ENCODE measurements at places on chromosomes 6 and 20.

DNA sequence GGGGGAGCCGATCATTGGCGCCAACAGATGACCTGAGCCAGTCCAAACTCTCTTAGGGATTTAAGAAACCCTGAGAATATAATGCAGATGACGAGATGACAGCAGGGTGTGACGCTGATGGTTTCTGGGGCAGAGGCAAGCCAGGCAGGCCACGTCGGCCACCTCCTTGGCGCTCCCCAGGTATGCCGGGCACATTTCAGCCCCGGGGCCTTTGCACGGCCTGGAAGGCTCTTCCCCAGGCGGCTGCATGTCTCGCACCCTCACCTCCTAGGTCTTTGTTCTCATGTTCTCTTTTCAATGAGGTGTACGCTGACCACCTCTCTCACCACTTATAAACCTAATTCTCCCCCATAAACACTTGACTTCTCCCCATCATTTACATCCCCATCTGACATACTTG lies 64.9 kb downstream of the RBM38 start:
- no peak for DNase-seq

GRCh38 chr20:4451487-4452081 lies 270.1 kb upstream of the PRND start:
- DNase-seq, result no peak

GRCh38 chr20:45732199-45732598 lies 10.1 kb downstream of the SPINT4 start:
- DNase-seq, result no peak

DNA sequence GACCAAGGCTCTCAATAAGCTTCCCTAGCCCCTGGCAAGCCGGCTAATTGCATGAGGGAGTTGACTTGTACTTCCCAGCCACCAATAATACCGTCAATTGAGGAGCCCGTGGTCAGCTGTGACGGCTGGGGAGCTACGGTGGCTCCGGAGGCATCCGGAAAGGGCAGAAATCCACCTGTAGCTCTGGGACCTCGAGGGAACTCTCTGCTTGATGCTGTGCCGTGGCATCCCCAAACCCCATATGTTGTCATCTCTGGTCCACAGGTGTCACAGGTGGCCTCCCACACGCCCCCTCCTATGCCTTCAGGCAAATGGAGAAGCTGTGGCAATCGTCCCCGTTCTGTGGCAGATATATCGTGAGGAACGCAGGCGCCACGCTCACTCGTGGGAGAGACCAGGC lies 5.5 kb upstream of the KCNQ2 start:
- DNase-seq, result no peak

DNA sequence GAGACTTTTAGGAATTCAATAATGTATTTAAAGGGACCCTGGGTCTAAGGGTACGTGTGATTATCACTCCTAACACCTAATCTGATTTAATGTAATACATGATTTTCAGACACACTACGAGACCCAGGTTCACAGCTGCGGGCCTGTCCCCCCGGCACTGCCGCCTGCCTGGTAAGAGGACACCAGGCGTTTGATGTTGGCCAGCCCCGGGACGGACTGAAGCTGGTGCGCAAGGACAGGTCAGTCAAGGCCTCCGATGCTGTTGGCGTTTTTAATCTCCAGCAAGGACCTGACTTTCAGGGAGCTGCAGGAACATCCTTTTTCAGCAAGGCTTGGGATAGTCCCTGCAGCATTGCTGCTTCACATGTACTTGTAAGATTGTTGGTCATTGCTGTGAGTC lies 58.2 kb downstream of the IGF2R start:
- no peak for DNase-seq

GRCh38 chr6:165458134-165458533 lies 148.7 kb upstream of the C6orf118 start:
- DNase-seq, result no peak

DNA sequence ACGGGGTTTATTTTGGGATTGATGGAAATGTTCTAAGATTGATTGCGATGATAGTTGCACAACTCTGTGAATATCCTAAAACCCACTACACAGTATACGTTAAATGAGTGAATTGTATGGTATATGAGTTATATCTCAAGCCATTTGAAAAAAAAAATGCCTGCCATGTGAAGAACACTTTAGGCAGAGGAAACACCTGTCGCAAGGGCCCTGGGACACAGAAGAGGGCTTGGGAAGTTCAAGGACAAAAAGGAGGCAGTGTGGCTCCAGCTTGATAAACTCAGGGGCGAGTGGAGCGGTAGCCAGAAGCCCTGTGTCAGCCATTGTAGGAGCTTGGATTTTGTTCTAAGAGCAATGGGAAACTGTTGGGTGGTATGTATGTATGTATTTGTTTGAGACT lies 37.0 kb downstream of the CEP250 start:
- DNase-seq, result no peak

DNA sequence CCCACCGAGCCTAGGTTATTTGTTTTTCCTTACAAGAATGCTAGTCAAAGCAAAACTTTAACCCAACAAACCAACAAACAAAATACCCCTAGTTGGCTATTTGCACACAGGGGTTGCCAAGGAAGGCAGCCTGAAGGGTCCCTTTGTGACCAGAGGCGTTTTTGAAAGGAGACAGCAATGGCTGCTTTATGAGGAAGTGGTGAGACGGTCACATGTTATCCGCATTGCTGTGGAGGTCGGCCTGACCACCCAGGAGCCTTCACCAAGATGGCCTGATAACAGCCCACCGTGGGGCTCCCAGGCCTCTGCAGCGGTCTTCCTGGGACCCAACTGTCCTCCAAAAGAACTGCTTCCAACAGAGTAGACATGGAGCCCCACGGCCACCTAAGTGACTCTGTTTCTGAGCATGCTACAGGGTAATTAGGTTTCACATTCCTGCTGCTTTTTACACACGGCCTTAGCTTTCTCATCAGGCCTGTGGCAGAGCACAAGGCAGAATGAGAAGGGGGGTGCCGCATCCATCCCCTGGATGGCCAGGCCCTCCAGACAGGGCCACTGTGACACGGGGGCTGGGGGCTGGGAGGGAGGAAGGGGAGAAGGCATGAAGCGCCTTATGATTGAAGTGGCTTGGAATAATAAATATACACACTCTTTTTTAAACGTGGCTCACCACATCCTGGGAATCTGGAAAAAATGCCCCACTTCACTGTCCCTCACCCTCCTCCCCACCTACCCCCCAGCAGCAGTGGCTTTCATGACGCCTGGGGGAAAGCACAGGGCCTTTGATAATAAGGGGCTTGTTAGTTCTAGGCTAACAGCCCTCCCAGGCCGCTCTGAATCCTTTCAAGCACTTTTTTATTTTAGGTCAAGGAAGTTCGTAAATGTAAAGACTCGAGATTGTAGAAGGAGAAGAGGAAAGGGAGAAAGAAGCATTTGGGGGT lies 86.0 kb downstream of the CLIC5 start:
- DNase-seq, result no peak

DNA sequence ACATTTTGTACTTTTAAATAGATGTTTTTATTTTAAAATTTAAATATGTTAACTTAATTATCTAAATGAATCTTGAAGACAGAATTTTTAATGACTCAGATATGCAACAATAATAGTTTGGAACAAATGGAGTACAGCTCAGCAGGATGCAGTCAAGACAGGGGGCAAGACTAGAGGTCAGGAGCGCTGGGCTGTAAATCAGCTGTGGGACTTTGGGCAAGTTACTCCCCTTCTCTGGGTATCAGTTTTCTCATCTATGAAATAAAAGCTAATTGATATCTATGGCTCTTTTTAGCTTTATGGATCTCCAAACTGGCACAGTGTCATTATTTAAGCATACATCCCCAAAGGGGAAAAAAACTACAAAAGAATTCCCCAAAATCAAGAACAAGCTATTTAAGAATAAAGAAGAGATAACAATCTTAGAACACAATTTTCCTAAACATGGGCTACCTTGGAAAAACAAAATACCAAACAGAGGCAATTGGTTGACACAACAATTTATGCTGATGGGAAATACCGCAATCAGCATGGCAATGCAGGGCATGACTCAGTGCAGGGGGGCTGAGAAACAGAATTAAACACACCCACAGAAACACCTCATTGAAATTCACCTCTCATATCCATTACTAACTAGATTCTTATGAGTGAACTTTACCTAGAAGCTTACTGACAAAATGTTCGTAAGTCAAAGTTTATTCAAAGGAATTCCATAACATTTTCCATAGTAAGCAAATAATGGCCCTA lies 188.2 kb downstream of the SIM1 start:
- DNase-seq, result no peak

DNA sequence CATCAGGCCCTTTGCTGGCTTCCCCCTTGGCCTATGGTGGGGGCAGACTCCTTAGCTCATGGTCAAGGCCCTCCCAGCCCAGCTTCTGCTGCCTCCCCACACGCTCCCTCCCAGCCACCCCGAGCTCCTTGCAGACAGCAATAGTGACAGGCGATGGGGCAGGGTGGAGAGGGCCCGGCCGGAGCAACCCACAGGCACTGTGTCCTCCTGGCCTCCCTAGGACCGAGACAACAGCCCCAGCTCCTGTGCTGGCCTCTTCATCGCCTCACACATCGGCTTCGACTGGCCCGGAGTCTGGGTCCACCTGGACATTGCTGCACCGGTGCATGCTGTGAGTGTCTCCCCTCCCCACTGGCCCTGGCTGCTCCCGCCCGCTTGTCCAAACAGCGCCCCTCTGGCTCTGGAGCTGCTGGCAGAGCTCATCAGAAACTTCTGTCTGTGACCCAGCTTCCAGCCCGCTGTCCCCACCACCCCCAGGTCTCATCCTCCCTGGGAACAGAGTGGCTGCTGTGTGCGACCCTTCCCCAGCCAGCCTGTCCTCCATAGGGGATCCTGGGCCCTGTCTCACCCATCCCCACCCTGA lies 21.8 kb downstream of the NPEPL1 start:
- DNase-seq, result peak; percentile 44

- peak; percentile 76 for DNase-seq
Measured at GRCh38 chr6:21596145-21596948, 2.8 kb downstream of the SOX4 start.

GRCh38 chr20:31679357-31680285 lies 41.9 kb downstream of the COX4I2 start:
- no peak for DNase-seq

- no peak for DNase-seq
Measured at GRCh38 chr6:3361312-3362037, 95.4 kb downstream of the SLC22A23 start.

- no peak for DNase-seq
Measured at GRCh38 chr20:62044631-62045030, 21.1 kb downstream of the TAF4 start.

DNA sequence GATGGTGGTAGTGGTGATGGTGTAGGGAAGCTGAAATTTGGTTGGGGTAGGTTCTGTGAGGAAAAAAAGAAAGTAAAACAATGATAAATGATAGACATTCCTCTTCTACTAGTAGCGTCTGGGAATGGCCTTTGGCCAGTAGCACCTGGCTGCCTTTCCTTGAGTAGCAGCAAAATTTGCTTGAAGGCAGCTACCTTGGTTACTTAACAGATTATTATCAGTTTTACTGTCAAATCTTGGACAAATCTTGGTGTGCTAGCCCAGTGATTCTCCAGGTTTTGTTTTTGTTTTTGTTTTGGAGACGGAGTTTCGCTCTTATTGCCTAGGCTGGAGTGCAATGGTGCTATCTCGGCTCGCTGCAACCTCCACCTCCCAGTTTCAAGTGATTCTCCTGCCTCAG lies 26.4 kb downstream of the LIN28B start:
- DNase-seq, result no peak

GRCh38 chr6:141988954-141989705 lies 143.6 kb upstream of the GJE1 start:
- DNase-seq, result no peak

- DNase-seq, result no peak
Measured at GRCh38 chr6:12931639-12932038, 215.1 kb downstream of the PHACTR1 start.

- no peak for DNase-seq
Measured at GRCh38 chr20:58374906-58375758, 13.9 kb upstream of the VAPB start.

DNA sequence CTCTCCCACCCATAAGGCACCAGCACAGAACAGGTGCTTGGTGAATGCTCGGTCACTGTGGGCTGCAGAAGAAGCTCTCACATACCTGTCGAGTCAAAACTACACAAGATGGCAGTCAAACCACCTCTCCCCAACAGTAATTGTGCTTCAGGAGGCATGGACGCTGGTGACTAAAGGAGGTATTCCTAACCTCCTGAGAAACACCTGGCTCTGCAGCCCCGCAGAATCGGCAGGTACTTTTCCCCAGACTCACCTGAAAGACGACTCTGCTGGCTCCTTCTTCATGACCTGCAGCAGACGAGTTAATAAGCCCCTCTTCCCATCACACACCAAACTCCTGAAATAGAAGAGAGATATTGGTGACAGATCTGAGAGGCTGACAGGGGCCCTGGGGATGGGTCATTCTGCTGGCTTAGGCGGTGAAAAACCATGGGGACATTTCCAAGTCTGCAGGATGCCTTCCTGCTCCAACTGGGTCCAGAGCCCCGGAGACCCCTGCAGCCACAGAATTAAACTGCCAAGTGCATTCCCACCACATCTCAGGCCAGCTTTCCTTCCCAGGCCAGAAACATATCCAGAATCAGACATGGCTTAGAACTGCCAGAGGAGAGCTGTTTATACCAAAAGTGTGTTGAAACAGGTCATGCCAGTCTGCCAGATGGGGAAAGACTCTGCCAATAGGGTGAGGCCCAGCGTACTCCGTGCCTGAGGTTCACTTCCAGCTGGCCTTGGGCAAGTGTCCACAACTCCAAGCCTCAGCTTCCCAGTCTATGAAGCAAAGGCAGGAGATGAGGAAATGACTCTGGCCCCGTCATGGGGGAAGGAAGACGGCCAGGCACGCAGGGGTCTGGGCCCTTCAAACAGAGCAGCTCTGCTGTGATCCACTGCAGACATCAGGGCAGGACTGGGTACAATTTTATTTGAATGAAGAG lies 53.0 kb downstream of the MYH7B start:
- peak; percentile 62 for DNase-seq

- DNase-seq, result no peak
Measured at GRCh38 chr20:57579898-57580447, 19.1 kb downstream of the PCK1 start.

- DNase-seq, result no peak
Measured at GRCh38 chr20:63206878-63207277, 9.1 kb downstream of the YTHDF1 start.

DNA sequence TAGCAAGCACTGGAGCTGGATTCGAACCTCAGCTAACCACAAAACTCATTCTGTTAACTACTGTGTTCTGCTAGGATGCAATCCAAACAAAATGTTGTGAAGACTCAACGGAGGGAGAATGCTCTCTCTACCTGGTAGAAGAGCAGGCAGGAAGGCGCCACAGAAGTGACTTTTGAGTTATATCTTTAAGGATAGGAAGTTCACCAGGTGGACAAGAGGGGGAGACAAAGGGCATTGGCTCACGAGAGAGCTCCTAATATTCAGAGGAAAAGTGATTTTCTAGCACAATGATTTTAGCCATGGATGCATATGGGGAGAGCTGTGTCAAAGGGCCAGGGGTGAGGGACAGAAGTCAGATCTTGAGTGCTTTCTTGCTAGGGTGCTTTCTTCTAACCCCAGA lies 108.4 kb upstream of the MAFB start:
- DNase-seq, result no peak

- DNase-seq, result no peak
Measured at GRCh38 chr6:117501722-117502121, 19.2 kb downstream of the DCBLD1 start.

DNA sequence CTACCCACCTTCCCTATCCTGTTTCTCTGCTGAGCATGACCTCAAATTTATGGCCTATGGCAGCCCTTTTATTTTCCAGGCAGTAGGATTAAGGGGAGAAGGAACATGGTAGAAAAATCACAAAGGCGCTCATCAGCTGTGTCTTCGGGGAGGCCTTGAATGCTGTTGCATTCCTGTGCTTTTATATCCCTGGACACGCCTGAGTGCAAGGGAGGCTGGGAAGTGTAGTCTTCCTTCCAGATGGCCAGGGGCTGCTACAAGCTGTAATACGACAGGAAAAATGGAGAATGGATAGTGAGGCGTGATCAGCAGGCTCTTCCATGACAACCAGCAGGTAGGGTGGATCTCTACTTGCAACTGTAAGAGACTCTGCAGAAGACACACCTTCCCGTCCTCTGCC lies 210.9 kb upstream of the GGTLC1 start:
- DNase-seq, result no peak
